ENCODE measurements at places on chromosomes 2 and 18.

GRCh38 chr2:121472470-121472993 is 58.1 kb upstream of the RNU4ATAC start:
- DNase-seq, result no peak

DNA sequence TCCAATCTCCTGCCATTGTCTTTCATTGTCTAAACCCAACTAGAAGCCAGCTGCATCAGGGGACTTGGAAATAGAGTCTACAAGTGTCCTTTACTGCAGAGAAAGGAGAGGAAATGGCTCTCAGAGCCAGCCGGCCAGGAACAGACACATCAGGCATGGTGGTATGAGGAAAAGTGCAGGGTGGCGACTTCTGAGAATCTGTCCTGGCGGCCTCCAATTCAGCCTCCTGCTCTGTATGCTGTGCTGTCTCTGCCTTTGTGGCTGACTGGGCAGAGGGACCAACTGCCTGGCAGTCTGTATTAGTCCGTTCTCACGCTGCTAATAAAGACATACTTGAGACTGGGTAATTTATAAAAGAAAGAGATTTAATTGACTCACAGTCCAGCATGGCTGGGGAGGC is 36.8 kb upstream of the AQP4 start:
- no peak for DNase-seq

GRCh38 chr2:215602997-215603396 is 167.1 kb upstream of the FN1 start:
- DNase-seq, result no peak

- DNase-seq, result no peak
Measured at GRCh38 chr18:28284132-28284531, 107.2 kb upstream of the CDH2 start.

DNA sequence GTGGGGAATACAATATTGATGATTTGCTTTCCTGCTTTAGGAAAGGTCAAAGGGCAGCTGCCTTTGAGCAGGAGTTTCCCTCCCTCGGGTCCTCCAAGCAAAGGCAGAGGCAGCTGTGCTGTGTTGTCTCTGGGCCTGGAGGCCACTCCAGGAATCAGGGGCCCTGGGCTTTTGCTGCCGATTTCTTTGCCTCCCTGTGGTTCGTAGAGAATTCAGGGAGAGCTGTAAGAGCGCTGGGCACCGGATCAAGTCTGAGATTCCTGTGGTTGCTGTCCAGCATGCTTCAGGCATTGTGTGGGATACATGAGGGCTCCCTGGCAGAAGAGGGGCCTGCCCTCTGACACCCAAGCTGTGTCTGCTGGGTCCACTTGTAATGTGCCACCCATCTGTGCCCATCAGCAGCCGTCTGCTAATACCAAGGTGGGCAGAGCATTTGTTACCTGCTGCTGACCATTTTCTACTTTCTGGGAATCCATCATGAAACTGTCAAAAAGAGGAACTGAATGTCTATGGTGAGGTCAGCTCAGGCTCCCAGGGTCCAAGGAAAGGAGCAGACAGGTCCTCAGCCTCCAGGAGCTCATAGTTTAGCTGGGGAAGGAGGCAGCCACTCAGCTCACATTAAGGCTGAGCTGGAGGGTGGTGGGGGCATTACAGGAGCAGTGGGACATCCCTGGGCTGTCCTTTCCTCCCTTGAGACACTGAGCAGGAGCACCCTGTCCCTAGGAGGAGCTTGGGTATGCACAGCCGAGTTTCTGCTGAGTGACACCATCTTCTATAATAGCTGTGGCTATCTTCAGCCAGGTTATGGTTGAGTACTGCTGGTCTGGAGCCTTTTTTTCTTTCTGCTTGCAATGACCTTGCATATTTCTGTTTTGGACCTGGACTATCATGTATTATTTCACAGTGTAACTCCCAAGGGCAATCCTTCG is 68.5 kb downstream of the CTIF start:
- no peak for DNase-seq

DNA sequence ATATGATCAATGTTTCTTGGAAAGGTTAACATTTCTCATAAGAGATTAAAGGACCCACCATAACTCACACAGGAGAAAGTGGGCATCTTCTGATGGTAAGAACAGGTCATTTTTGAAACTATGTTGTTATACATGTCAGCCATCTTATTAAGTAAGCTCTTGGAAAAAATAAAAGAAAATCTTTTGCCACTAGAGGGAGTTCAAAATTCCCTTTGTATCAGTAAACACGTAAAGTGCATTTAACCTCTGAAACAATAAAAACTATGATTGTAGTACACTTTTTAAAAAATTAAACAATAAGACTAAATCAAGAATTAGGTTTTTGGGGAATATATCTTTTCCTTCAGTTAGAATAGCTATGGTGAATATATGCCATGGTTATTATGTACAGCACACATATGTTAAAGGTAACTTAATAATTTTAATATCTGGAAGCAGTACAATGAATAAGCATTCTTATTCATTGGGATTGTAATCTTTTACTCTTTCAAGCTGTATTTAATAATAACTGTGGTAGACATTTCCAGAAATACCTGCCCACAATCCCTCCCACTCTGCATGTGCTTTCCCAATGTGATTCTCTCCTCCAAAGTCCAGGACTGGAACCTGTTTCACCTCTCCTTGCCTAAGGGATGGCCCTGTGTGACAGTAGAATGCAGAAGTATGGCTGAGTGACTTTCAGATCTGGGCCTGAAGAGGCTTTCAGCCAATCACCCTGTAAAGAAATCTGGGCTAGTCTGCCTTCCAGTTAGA is 64.2 kb downstream of the RBMS1 start:
- no peak for DNase-seq

DNA sequence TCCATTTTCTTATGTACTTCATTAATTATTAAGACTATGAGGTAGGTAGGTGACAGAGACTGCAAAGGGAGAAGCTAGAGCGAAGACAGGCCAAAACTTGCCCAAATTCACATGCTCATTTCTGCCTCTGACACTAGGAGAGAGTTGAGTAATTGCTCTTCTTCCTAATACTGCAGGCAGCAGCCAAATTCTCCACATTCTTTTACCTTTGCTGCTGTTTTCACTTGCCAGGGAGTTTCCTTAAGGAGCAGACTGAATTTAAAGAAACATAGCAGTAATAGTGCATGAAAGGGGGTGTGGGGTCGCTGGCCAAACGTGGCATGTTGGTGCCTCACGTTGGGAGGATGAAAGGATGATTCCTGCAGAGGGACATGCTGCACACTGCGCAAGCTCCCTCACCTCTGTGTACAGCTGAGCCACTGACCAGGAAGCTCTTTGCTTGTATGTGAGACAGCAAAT is 12.3 kb downstream of the CRIM1 start:
- DNase-seq, result no peak

DNA sequence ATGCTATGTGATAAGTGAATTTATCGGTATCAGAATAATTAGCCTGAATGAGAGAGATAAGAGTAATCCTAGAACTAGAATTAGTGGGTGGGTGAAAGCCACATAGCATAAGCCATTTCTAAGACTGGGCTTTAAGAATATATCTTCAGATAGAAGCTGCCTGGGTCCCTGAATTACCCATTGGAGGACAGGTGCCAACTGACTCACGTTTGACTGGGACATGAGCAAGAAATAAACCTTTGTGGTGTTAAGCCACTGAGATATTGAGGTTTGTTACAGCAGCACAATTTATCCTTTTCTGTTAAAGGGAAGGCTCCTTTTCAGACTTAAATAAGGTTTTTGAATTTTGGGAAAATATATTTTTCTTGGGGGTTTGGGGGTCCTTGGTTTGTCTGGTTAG is 95.9 kb downstream of the POLE4 start:
- no peak for DNase-seq

GRCh38 chr2:213145715-213146242 is 5.6 kb downstream of the IKZF2 start:
- no peak for DNase-seq

DNA sequence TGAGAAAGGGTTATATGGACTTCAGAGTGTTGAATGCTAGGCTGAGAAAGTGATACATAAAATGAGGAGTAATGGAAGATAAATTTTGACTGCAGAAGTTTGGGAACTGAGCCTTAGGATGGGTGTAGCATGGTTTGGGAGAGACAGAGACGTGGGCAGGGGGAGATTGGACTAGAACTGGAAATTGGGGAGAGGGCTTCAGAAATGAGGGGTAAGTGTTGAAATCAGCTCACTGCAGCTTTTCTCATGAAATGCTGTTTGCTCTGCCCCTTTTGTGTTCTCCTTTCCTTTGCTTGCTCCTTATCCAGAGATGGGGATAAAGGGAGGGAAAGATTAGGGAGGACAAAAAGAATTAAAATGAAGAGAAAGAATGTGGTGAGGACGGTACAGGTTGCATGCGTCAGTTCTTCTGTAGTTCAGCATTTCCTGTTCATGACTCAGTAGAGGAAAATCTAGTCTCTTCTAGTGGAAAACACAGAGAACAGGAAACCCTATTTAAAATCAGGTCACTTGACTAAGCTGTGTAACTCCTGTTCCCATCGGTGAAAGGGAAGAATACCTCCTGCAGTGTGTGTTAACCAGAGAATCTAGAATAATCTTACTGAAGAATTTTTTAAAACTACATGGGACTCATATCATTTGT is 105.6 kb downstream of the CRIM1 start:
- no peak for DNase-seq

DNA sequence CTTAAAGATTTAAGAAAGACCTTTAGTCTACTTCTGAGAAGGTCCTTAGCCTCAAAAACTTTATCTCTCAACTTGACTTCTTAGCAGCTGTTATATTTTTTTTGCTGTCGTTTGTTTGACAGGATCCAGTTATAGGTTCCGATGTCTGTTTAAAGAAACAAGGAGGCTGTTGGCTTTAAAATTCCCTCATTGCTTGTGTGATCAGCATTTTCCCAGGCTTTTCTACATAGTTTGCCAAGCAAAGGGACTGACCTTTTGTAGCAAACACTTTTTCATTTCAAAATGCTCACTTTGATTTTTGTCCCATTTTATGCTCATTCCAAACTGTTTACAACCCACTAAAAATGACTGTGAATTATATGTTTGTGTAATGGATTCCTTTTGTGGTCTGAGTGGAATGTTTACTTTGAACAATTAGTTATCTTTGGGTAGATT is 394.9 kb downstream of the ARHGAP15 start:
- no peak for DNase-seq

DNA sequence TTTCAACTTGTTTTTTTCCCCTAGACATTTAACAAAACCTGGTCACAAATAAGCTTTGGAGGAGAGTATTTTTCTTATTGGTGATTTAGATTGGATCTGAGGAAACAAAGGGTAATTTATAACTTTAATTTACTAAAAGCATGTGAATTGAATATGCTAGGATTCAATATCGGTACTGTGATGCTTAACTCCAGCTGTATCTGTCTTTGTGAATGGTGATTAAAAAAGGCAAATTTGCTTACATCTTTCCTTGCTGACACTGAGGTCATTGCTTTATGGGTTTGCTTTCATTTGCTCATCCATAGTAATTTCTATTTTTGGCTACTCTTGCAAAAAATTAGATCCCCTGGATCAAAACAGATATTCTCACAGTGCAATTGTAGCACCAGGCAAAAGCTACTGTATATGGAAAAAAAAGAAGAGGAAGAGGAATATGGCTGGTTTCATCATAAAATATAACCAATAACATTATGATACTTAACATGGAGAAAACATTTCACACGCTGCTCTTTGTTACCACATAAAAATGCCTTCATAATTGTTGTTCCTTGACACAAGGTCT is 832.0 kb upstream of the ZEB2 start:
- no peak for DNase-seq

GRCh38 chr2:129347486-129348217 is 631.8 kb upstream of the RAB6C start:
- no peak for DNase-seq

- DNase-seq, result no peak
Measured at GRCh38 chr2:105782123-105782522, 37.4 kb downstream of the NCK2 start.

DNA sequence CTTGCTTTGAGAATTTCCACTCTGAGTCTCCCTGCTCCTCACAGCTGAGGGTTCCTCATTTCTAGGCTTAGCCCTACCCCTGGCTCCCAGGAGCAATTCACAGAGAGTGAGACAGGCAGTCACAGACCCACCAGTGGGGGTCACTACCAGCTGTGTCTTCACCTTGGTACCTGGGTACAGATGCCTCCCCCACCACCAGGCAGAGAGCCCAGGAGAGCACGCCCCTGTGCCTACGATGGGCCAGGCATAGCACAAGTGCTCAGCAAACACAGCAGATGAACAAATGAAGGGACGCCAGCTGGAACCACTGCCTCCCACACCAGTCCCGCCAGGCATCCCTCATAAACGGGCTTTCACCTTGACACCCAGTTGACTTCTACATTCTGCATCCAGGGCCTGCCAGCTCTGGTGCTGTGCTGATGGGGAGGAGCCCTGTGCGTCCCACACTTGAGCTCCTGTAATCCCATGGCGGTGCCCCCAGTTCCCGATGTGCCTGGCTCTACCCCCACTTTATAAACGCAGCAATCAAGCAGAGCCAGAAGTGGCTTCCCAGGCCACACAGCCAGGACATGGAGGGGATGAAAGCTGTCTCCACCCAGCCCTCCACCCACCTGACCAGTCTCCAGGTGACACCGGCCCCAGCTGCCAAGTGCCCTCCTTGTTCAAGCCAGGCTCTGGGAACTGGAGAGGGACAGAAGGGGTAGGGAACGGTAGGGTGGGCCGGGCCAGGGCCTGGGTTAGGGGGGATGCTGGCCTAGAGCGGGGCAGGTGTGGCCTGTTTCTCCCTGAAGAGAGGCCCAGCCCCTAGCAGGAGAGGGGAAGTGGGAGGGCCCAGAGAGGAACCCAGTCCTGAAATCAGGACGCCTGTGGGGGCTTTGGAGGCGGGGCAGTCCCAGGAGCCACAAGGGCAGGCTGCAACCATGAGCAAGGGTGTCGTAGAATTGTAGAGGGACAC is 42.5 kb downstream of the SCTR start:
- DNase-seq, result no peak

DNA sequence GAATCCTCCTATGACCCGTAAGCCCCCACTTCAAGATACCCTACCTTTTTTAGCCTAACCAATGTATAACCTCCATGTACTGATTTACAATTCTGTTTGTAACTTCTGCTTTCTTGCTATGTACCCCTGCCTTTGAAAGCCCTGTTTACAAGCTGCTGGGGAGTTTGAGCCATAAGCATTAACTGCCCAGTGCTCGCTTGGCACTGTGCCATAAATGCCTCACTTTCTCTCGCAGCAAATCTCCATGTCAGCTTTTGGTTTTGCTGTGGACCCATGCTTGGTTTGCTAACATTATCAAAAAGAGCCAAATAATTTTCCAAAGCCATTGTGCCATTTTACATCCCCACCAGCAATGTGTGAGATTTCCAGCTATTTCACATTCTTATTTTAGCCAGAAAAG is 51.8 kb downstream of the TEX51 start:
- no peak for DNase-seq

DNA sequence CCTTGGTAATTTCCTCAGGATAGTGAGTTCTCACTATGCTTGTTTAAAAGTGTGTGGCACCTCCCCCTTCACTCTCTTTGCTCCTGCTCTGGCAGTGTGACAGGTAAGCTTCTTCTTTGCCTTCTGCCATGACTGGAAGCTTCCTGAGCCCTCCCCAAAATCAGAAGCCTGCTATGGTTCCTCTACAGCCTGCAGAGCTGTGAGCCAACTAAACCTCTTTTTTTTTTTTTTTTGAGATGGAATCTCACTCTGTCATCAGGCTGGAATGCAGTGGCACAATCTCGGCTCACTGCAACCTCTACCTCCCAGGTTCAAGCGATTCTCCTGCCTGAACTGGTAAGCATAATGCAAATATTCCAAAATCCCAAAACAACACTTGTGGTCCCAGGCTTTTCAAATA is 80.0 kb downstream of the SOWAHC start:
- DNase-seq, result no peak

Measured in stimulated activated CD8-positive, alpha-beta memory T cell treated with anti-CD3 and anti-CD28 coated beads, Interleukin-7, amount 100 ng/mL, for 1 hour (primary cell).